ENCODE measurements at places on chromosomes 13 and 19.

DNA sequence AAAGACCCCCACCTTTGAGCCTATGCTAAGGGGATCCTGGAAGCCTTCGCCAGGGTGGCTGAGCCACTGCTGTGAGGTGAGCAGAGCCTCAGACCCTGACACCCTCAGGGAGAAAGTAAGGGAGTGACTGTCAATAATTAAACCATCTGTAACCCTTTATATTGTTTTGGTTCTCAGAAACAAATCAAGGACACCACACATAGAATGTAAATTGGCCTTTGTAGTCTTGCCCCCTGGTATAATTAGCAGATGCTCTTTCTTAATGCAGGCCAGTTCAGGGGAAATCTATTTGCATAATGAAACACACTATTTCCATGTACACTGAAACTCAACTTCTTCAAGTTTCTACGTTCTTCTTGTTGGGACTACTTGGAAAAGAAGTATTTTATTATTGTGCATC, 127.7 kb upstream of the EDNRB start:
- no peak for DNase-seq

DNA sequence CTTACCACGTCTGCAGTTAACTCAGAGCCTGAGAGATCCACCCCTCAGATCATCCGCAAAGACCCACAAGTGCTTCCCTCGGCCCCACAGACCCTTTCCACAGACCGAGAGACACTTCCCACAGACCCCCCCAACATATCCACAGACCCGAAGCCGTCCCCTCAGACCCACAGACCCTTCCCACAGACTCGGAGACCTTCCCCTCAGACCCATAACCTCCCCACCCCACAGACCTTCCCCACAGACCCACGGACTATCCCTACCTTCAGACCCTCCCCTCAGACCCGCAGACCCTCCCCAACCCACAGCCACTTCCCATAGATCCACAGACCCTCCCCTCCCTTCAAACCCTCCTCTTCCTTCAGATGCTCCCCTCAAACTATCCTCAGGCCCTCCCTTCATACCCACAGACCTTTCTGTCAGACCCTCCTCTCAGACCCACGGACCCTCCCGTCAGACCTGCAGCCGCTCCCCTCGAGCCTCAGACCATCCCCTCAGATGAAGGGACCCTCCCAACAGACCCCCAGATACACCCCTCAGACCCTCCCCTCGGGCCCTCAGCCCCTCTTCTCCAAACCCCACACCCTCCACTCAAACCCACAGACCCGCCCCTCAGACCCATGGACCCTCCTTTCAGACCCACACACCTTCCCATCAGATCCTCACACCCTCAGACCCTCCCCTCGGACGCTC, 20.1 kb upstream of the TFDP1 start:
- DNase-seq, result no peak

GRCh38 chr13:42688821-42689220, 92.6 kb upstream of the FAM216B start:
- no peak for DNase-seq

DNA sequence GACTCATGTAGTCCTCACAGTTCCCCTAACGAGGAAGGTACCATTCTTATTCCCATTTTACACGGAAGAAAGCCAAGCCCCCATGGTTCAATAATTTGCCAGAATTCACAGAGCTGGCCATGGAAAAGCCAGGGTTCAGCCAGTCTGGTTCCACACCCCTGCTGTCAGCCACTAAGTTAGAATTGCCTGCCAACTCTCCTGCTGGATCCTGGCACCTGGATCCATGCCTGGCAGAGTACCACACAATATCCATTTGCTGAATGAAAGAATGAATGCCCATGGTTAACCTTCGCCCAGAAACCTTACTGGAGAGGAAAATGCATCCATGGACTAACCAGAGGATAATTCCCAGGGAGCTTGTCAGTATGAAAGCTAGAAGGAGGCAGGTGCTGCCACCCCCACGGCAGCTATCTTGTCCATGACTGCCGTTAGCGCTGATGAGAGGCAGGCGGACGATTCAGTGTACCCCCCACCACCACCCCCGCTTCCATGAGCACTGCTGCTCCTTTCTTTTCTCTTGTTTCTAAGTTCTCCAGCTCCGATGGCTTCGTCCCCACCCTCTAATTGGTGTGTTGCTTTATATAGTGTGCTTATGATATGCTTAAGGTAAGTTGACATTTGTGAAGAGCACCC, 114.5 kb downstream of the SLC7A1 start:
- DNase-seq, result no peak

DNA sequence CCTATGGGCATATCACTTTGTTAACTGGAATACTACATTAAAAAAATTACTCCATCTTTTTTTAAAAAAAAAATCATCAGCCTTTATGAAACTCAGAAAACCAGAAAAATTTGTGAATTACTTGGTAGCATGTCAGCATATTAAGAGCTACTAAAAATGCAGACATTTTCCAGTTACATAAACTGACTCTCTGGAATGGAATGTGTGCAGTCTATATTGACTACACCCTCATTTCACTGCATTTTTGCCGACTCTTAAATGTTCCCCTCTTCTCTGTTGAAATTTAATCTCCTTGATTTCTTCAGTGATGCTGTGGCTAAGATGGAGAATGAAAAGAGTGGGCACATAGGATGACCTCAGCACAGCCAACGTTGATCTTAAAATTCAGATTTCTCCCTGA, 393.8 kb downstream of the ITGBL1 start:
- DNase-seq, result no peak

- no peak for DNase-seq
Observed at GRCh38 chr13:101747039-101747438, 294.6 kb downstream of the ITGBL1 start.

GRCh38 chr19:44848036-44848811, 2.1 kb downstream of the NECTIN2 start:
- DNase-seq, result no peak

- no peak for DNase-seq
Observed at GRCh38 chr19:50292216-50292827, 36.9 kb downstream of the KCNC3 start.

- DNase-seq, result no peak
Observed at GRCh38 chr13:40228496-40228895, 437.9 kb downstream of the FOXO1 start.

GRCh38 chr13:38998739-38999138, 8.1 kb upstream of the STOML3 start:
- no peak for DNase-seq

DNA sequence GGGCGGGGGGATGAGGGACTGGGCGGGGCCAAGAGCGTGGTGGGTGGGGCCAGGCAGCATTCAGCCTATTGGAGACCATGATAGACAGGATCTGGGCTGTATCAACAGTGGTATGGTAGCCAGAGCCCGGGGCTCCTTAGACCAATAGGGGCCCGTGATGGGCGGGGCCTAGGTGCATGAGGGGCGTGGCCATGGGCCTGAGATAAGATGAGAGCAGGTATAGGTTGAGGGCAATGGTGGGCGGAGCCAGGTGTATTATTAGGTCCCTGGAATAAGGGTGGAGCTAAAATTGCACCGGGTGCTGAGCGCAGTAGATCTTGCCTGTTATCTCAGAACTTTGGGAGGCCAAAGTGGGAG, 5.3 kb downstream of the ABCA7 start:
- peak; percentile 75 for DNase-seq

- no peak for DNase-seq
Observed at GRCh38 chr19:31718898-31719297, 369.7 kb upstream of the TSHZ3 start.

DNA sequence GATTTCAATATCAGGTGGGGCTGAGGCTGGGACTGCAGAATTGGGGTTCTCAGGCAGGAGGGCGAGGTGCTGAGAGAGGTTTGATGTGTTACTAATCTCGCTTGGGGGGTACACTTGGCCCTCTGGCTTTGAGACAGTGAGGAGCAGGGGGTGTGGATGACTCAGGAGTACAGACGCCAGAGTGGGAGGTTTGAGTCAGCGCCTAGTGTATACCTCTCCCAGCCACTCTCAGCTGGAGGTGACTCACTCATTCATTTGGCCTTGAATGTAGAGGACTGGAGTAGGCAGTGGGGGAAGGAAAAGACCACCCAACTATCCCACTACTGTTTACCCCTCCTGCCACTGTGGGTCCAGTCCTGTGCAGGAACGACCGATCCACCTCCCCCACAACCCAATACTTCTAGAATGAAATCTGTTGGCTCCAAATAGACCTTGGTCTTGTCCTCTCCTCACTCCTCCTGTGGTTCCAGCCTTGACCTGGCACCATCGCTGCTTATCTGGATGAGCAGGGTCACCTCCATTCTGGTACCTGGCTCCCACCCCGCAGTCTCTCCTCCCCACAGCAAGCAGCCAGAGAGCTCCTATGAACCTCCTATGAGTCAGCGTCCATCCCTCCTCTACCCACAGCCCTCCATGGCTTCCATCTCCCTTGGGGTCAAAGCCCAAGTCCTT, 20.1 kb upstream of the ZNRF4 start:
- no peak for DNase-seq

- DNase-seq, result no peak
Observed at GRCh38 chr19:35774274-35775045, 904 bp upstream of the ARHGAP33 start.

- DNase-seq, result no peak
Observed at GRCh38 chr19:29001597-29002245, 211.2 kb downstream of the UQCRFS1 start.

DNA sequence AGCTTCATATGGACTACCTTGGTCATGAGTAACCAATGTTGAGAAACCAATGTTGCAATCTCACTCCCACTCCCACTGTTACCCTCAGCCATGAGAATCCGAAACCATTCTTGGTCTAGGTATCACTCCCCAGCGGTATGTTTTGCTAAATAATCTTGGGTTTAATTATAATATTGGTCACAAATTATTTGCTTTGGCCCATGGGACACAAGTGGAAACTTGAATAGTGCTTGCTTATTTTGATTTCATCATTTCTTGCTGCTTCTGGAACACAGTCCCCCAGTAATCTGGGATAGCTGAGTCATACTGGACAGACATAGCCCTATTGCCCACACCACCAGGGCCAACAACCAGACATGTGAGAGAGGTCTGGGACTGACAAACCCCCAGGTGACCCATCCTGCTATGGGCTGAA, 171.6 kb upstream of the IPO5 start:
- no peak for DNase-seq

DNA sequence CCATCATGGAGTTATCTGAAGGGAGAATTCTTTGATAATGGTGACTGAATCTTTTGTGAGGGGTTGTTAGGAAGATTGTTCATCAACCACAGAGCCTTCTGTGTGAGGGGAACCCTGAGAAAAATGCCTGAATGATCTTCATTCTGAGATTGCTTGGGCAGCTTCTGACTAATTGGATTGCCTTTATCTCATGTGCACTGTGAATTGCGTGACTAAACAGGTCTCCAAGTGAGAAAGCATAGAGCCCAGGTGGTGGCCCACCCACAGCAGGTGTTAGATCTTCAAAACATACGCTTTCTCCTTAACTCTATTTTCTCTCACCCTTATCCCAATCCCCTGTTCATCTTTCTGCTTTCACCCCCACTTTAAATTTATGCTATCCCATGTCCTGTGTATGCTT, 58.3 kb downstream of the DOCK9 start:
- no peak for DNase-seq

DNA sequence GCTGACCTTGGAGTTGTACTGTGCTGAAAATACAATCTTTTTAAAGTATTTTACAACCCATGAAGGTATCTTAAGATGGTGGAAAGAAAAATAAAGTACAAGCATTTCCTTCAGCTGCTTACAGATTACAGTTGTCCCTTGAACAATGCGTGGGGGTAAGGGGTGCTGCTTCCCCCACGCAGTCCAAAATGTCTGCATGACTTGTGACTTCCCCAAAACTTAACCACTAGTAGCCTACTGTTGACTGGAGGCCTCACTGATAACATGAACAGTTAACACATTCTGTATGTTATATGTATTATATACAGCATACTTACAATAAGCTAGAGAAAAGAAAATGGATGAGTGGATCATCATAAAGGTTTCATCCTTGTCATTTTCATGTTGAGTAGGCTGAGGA, 45.3 kb upstream of the ZNF599 start:
- no peak for DNase-seq

DNA sequence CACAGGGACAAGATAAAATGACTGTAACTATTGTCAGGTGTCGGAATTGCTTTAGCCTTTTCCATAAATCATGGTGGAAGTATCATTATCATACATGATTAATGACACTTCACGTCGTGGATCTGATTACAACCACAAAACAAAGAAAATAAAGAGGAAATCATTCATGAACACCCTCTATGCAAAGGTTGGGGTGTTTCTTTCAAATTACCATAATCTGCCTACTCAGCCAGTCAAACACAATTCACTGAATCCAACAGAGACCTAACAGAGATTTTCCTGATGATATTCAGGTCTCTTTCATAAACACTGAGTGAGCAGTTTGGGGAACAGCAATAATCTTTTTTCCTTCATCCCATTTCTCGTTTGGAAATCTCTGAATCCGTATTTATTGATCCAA, 625.6 kb downstream of the DCT start:
- DNase-seq, result no peak

DNA sequence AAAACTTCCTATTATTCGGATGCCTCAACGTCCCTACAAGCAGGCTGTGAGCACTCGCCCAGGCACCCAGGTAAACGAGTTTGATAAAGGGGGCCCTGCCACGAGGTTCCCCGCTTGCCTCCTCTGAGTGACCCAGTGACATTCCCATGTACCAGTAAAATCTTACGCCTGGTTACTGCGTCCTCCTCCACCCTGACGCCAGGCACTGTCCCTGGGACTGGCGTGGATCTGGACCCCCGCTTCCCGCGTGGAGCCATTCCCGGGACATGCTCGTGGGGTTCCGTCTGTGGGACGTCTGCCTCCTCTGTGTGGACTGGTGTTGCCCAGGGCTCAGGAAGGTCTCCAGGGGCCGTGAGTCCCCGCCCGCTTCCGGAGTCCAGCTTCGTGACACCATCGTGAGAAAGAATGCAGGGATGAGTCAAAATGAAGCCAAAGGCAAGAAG, 407 bp upstream of the ZNF550 start:
- no peak for DNase-seq

GRCh38 chr13:33933810-33934209, 115.9 kb downstream of the RFC3 start:
- no peak for DNase-seq

- DNase-seq, result no peak
Observed at GRCh38 chr13:102628559-102628958, 31.8 kb downstream of the TPP2 start.

- peak; percentile 85 for DNase-seq
Observed at GRCh38 chr13:49300739-49301589, 53.2 kb downstream of the CDADC1 start.

- no peak for DNase-seq
Observed at GRCh38 chr13:50891206-50891605, 18.4 kb upstream of the RNASEH2B start.

- DNase-seq, result peak; percentile 91
Observed at GRCh38 chr19:17938092-17938845, 5.5 kb downstream of the CCDC124 start.

DNA sequence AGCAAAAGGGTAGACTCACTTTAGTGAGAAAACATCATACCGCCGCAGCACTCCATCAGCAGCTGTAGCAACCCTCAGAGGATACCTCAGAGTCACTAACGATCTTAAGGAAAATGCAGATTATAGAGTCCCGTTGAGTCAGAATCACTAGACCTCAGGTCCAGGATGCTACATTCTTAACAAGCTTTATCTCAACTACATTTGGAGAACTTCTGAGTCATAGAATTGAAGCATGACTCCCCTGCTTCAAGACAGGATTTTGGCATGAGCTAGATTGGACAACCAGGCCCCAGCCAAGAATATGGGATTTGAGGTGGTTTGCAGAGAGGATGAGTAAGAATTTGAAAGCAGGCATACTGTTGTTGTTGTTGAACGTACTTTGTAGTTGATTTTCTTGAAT, 118.9 kb upstream of the UBL3 start:
- no peak for DNase-seq
